HS-5 (cell line): ENCODE measurements at places on chromosomes 2 and 18.

DNA sequence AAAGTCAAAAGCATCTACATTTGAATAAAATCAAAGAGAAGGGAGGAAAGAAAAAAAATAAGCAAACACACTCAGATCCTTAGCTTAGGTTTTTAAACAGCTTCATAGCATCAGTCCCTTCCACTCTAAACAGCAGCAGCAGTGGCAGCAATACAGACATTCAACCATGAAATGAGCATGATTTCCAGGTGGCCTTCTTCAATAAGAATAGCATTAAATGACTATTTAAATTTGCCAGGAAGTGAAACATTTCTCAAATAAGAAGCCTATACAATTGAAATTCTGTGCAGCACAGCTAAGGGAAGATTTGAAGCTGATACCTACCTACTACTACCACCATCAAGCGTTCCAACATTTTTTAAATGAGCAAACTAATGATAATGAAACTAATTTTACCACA lies 138.1 kb upstream of the REG3G start:
- no peak for DNase-seq

GRCh38 chr2:19369341-19369955 lies 11.0 kb upstream of the OSR1 start:
- DNase-seq: peak; percentile 19

DNA sequence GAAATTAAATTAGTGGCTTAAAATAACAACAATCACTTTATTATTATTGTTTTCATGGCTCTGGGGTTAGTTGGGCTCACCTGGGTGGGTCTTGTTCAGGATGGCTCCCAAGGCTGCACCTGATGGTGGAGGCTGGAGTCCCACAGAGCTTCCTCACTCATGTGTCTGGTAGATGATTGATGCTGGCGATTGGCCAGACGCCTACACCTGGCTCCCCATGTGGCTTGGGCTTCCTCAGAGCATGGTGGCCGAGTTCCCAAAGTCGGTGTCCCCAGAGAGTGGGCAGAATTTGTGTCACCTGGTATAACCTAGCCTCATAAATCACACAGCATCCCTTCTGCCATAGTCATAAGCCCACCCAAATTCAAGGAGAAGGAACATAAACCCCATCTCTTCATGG lies 18.2 kb downstream of the DBI start:
- DNase-seq: no peak

DNA sequence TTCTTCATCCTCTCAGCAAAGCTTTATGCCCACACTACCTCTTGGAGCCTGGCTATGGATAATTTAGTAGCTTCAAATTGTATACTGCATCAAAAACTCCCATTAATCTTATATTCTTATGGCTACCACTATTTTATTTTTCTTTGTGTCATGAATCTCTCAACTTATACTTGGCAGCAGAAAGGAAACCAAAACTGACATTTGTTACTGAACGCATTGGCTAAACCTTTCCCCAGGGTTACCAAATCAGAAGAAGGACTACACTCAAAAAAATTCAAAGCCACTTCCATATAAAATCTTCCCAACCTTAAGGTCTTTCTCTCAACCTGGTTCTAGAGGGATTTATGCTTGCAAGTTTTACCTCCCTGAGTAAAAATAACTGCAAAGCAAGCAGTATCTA lies 97.0 kb upstream of the REG3G start:
- no peak for DNase-seq

DNA sequence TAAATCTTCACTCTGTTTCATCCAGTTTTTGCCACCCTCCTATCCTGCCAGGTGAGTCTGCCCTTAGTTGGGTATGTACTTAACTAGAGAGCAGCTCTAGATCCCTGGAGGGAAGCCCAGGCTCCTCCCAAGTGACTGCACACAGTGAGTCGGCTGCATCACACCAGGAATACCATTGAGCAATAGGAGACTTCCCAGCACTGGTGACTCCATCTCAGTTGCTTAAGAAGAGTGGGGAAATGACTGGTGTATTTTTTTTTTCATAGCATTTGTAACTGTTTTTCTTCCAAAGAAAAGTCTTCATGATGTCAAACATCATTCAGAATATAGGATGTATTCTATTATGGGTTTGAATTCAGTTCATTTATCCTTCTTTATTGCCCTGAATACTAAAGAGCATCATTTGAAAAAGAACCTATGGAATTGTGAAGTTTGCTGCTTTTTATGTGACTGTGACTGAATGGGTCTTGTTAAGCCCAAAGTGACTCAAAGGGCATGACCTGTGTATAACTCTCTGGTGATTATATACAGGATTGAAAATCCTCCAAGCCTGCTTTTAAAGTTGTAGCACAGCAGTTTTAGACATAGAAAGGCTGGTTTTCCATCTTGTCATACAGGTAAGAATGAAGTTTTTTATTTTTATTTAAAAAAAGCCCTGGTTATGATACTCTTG lies 84.3 kb downstream of the MAP3K20 start:
- peak; percentile 98 for DNase-seq

GRCh38 chr2:75807992-75808391 lies 97.3 kb upstream of the GCFC2 start:
- no peak for DNase-seq

DNA sequence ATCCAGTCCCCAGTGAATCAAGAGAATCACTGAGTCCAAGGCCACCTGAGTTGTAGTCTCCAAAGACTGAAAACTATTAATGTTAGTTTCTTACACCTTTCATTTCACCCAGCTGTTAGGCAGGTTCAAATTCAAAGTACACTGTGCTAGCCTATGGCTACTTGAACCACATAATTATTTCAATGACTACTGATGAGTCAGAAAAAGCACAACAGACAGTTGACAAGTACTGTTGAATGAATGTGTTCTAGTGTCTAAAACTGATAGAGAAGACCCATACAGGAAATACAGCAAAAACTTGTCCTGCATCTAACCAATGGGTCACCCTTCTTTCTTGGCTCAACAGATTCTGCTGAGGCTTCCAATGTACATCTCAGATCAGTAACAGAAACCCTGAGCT lies 160.9 kb downstream of the MYO5B start:
- no peak for DNase-seq

DNA sequence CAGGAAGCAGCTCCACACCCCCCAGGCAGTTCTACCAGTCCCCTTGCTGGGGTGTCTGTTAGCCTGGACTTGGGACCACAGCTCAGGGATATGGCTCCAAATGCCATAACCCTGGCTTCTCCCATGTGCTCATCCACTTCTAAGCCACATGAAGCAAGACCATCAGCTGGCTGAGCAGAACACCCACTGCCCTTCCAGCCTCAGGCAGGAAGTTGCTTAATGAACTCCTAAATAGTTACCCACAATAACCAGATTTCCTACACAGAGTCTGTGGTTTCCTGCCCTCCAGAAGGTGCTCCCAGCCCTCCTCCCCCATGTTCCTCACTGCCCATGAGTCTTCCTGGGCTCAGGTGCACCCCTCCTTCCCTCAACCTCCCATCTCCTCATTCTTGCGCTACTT lies 98.3 kb upstream of the EPC2 start:
- DNase-seq: no peak

DNA sequence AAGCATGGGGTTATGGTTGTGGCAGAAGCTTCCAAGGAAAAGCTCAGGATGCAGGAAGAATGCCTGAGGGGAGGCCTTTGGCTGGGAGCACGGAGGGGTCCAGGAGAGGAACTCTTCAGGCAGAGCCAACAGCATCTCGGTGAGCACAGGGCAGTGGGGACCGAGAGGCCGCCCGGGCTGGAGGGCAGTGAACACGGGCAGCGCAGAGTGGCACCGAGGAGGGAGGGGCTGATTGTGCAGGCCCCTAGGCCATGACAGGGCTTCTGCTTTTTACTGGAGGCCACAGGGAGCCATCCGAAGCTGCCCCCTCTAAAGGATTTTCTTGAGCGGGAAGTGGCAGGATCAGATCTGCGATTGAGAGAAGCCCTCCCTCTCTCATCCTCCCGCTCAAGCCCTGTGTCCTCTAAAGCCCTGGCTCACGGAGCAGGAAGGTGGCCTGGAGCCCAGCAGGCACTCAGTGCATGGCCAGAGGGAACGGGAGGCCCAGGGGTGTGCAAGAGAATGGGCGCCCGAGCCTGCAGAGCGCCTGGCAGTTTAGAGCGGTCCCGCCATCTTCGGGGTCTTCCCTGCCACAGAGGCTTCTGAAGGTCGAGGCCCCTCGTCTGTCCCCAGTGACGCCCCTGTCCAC lies 110.0 kb upstream of the STON1 start:
- DNase-seq: no peak

DNA sequence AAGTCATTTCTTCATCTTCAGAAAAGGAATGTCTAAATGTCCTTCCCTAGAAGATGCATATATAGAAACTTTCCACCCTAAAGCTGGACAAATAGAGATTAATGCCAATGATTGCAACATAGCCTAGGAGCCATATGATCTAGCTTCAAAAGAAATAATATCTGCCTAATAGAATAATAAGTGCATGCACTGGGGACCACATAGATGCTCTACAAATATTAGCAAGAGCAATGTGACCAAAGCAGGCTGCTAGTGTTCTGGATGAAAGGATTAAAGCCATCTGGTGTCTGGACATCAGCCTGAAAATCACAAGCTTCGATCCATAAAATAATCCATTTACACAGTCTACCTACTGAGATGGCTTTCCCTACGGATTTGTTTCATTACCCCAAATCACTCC lies 280.1 kb upstream of the KLHL14 start:
- DNase-seq: no peak

DNA sequence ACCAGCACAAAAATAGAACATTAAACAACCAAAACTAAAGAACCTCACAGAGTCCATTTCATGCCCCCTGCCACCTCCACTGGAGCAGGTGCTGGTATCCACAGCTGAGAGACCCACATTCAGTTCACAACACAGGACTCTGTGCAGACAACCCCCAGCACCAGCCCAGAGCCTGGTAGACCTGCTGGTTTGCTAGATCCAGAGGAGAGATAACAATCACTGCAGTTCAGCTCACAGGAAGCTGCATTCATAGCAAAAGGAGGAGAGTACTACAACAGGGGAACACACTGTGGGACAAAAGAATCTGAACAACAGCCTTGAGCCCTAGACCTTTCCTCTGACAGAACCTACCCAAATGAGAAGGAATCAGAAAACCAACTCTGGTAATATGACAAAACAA lies 326.7 kb downstream of the METTL4 start:
- no peak for DNase-seq

- no peak for DNase-seq
These were observed 13.3 kb downstream of the ANKRD44 start for GRCh38 chr2:197297266-197297665.

DNA sequence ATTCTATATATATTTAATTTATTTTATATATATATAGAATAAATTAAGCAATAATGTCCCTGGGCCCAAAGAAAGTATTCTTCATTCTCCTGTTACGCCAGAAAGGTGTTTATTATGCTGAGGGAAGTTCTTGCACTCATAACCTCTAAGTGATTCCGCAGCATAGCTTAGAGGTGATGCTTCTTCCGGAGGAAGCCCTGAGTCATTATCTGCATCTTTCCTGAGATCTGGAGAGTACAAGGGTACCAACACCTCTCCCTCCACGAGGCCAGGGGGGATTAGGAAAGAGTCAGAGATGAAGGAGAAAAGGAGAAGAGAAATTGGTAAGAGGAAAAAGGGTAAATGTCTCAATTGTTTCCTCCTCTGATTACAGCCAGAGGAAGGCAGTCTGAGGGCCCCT lies 43.1 kb upstream of the RTN4 start:
- DNase-seq: no peak

- no peak for DNase-seq
These were observed 84.3 kb downstream of the ACOXL start for GRCh38 chr2:110816404-110817365.

GRCh38 chr2:181243319-181243718 lies 213.9 kb upstream of the ITGA4 start:
- DNase-seq: no peak

- no peak for DNase-seq
These were observed 62.2 kb upstream of the NXPH2 start for GRCh38 chr2:138842341-138842740.

- no peak for DNase-seq
These were observed 55.0 kb upstream of the ITM2C start for GRCh38 chr2:230809677-230810251.

- DNase-seq: no peak
These were observed 313.9 kb downstream of the GBX2 start for GRCh38 chr2:235854276-235854675.

- DNase-seq: no peak
These were observed 51.7 kb upstream of the TFCP2L1 start for GRCh38 chr2:121336528-121337294.

- DNase-seq: no peak
These were observed 339.0 kb upstream of the MEIS1 start for GRCh38 chr2:66095820-66096345.

- DNase-seq: no peak
These were observed 2.8 kb downstream of the SNORC start for GRCh38 chr2:232872826-232873225.

DNA sequence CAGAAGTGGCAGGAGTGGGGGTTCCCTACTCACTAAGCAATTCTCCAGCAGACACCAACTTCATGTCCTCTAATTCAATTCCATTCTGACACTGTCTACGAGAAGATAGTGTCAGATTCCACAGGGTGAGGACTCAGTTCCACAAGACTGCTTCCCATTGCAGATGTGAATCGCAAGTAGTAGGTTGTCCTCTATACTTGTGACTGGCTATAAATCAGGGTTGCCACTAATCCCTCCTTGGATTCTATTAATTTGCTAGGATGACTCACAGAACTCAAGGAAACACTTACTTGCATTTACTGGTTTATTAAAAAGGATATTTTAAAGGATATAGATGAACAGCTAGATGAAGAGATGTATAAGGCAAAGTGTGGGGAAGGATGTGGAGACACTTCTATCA lies 184.1 kb upstream of the ACVR2A start:
- DNase-seq: no peak

- DNase-seq: no peak
These were observed 99.6 kb downstream of the KCTD1 start for GRCh38 chr18:26448714-26449159.

- DNase-seq: peak; percentile 89
These were observed 82.7 kb downstream of the COL5A2 start for GRCh38 chr2:189096769-189097447.

DNA sequence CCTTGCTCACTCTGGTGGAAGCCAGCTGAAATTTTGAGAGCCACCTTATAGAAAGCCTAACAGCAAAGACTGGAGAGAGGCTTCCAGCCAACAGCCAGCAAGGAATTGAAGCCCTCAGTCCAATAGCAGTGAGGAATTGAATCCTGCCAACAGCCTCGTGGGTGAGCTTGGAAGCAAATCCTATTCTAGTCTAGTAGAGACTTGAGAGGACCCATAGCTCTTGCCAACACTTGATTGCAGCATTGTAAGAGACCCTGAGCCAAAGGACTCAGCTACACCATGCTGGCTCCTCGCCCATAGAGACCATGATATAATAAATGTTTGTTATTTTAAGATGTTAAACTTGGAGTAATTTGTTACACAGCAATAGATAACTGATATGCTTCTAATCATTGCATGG lies 403.0 kb upstream of the TNP1 start:
- no peak for DNase-seq

- DNase-seq: no peak
These were observed 3.5 kb downstream of the YWHAQ start for GRCh38 chr2:9627310-9627709.
